ENCODE measurements at places on chromosomes 1 and 21. TPM values are rescaled to one million over a fixed set of nuclear protein-coding genes. Genes with fewer than 3 reads are reported as not detected.

- DNase-seq, result no peak
Observed at GRCh38 chr1:43520100-43520778, 10.4 kb upstream of the PTPRF start.

- no peak for DNase-seq
Observed at GRCh38 chr1:230371923-230372703, 54.0 kb downstream of the PGBD5 start.

- peak; percentile 65 for DNase-seq
Observed at GRCh38 chr1:219480011-219480410, 132.9 kb downstream of the ZC3H11B start.

- DNase-seq, result no peak
Observed at GRCh38 chr1:115650961-115651360, 9.2 kb downstream of the VANGL1 start.

DNA sequence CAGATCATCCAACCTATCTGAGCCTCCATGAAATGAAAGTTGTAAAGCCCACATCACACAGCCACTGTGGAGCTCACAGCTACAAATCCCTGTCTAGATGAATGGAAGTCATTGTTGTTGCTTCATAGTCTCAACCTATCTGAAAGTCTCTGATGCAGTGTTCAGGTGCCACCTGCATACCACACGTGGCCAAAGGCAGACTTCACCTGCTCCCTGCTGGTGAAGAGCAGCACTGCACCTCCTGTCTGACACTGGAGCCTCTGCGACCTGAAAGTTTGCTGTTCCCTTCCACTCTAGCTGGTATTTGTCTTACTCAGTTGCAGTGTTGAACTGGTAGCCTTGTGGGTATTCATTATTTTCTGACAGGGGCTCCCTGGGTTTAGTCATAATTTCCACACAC, 18.4 kb downstream of the LORICRIN start:
- no peak for DNase-seq

- DNase-seq, result peak; percentile 83
Observed at GRCh38 chr1:20721117-20722061, 3.6 kb upstream of the KIF17 start.

- peak; percentile 73 for DNase-seq
Observed at GRCh38 chr1:44347280-44347679, 7.8 kb downstream of the ERI3 start.

DNA sequence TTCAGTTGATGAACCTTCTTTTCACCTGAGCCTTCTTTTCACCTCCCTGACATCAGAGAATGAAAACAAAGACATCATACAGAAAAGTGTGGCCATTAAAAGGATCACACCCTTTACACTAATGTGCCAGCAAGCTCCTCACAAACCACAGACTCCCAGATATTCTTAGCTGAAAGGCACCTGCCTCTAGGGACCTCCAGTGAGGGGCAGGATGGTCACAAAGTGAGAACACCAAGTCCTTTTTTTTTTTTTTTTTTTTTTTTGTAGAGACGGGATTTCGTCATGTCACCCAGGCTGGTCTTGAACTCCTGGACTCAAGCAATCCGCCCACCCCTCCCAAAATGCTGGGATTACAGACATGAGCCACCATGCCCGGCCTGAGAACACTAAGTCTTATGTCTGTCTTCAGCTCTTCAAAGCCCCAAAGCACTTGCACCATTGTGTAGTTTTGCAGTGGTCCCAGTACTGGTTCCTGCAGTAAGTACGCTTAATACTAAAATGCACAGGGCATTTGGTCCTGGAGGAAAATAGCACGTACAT, 58.2 kb upstream of the LBR start:
- DNase-seq, result no peak

DNA sequence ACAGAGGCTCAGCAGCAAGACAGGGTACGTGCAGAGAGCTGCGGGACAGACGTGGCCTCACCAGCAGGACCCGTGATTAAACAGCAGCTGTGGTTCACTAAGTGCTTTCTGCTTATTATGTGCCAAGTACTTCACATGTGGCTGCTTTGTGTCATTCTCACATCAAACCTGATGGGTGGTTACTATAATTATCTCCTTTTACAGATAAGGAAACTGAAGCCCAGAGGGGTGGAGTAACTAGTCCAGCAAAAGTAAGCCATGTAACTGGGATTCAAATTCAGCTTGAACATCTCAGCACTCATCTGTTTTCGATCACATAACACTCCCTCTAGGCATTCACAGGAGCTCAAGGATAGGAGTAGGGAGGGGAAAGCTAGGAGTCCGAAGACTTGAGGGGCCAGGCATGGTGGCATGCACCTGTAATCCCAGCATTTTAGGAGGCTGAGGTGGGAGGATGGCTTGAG, 50.8 kb upstream of the CLIC4 start:
- DNase-seq, result peak; percentile 79

GRCh38 chr1:194288238-194288637, 1101.8 kb upstream of the B3GALT2 start:
- DNase-seq, result no peak

DNA sequence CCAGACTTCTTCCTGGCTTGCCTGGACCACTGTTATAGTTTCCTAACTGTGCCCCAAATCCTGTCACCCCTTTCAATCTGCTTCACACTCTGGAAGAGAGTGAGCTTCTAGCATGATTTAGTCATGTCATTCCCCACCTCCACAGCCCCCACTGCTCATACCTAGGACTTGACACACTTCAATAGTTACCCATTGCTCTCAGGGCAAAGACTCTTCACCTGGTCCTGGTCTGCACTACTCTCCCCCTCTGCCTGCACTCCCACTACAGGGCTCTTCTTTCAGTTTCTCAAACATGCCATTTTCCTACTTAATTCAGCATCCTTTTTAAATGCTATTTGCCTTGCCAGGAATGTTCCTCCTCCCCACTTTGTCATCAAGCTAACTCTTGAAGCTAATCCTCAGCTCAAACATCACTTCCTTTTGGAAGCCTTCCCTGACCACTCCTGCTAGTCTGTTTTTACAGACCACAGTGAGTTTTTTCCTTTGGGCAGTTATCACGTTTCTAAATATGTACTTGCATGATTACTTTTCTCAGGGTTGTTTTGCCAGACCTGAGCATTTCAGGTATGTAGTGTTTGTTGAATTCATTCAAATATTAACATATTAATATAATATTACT, 24.7 kb downstream of the CYP2J2 start:
- no peak for DNase-seq

Gene KIF26B
- 22.1 TPM for total RNA-seq

Gene TDRD10
- not detected for total RNA-seq
